ENCODE measurements at places on chromosomes 5 and 9. TPM values are rescaled to one million over a fixed set of nuclear protein-coding genes. Genes with fewer than 3 reads are reported as not detected.

Gene C5orf63
- total RNA-seq: 2.5 TPM

Gene PRRC2B
- total RNA-seq: 58.5 TPM

Gene KCNV2
- not detected for total RNA-seq

Gene SPOCK1
- total RNA-seq: 23.2 TPM

Gene PCDHB5
- 0.63 TPM for total RNA-seq
